ENCODE measurements at places on chromosomes 1 and 21.

GRCh38 chr1:12600880-12601633 lies 17.0 kb downstream of the DHRS3 start:
- DNase-seq = peak; percentile 26

GRCh38 chr1:84086189-84086588 lies 57.9 kb upstream of the PRKACB start:
- DNase-seq = no peak

DNA sequence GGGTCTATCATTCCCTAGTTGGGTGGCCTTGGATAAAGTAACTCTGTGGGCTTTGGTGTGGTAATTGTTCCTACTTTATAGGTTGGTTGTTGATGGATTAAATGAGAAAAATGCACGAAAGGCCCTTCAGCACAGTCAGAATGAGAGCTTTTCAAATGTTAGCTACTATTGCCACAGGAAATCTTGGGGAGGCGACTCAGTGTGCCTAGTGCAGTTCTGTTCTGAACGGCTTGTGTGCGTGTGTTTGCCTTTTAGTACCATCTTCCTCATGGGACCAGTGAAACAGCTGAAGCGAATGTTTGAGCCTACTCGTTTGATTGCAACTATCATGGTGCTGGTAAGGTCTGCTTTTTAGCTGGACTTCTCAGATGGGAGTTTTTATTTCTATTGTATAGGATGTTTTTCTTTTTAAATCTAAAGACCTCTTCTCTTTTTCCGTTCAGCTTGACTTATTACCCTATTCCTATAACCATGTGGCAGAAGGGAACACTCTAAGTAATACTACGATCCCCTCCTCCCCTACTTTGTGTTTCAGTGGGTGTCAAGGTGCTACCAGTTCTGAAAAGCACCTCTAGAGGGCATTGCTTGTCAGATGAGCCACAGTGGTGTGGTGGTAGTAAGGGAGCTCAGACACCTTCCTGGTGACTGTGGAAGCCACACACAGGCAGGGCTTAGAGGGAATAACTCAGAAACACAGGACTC lies 9.2 kb downstream of the SFT2D2 start:
- peak; percentile 22 for DNase-seq

- DNase-seq = no peak
These were observed 187.0 kb upstream of the ESRRG start for GRCh38 chr1:216910081-216910840.

- DNase-seq = no peak
These were observed 147.6 kb downstream of the ADSS2 start for GRCh38 chr1:244304156-244304555.

- DNase-seq = no peak
These were observed at the start of gene UTS2 for GRCh38 chr1:7852804-7853683. UTS2 (minus strand) TSS chr1:7853065; CDS start chr1:7853003, 62 bp downstream.
